Stimulated activated CD8-positive, alpha-beta memory T cell treated with anti-CD3 and anti-CD28 coated beads, Interleukin-4, amount 100 ng/mL, for 48 hours (primary cell): ENCODE measurements at places on chromosomes 3 and 15.
A peak's percentile ranks its signal among the peaks of the same experiment; 100 is the strongest.

- DNase-seq, result no peak
Observed at GRCh38 chr3:172680684-172681083, 30.2 kb downstream of the NCEH1 start.

- DNase-seq, result no peak
Observed at GRCh38 chr15:60204131-60204885, 193.5 kb downstream of the ANXA2 start.

DNA sequence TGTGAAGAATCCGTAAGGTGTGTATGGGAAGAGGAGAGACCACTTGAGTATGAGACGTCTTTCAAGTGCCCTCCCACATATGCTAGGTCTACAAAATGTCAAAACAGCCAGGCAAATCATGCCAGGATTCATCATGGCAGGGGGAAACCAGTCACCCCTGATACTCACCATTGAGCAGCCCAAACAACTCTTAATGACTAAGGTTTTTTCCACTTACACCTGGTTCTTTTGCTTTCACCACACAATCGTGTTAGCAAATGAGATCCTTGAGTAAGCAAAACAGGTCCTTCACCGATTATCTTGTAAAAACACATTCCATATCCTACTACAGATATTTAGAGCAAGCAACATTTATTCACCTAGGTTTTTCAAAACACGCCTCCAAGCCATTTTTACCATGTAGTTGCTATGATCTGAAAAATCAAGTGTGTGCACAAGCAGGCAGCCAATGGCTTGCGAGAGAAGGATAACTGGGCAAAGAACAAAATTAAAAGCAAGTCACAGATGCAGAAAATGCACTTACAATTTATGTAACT, 177.5 kb upstream of the LPP start:
- DNase-seq, result peak; percentile 46

- DNase-seq, result peak; percentile 26
Observed at GRCh38 chr3:24494618-24495325, at the start of gene THRB. TSS of gene THRB (minus strand) at chr3:24494850.
